NCI-H2171 treated with DMSO at 0.1 percent for 48 hours (cell line): ENCODE measurements at places on chromosomes 11 and 22.
A peak's percentile ranks its signal among the peaks of the same experiment; 100 is the strongest.

DNA sequence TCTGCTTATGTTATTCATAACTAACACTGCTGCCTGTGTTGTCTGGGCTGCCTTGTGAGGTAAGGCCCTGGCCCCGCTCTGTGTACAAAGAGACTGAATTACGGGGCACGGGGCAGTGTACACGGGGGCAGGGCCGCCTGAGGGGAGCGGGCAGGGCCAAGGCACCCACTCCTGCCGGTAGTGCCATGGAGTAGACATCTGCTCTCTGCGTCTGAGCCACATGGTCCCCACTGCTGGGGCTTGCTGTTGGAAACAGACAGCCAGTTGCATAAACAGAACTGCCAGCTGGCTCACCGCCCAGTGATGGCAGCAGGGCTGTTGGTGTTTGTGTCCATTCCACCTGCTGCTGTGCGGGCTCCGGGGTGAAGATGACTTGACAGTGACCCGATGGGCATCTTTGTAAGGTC, 19.8 kb downstream of the FAM118A start:
- DNase-seq, result peak; percentile 98

DNA sequence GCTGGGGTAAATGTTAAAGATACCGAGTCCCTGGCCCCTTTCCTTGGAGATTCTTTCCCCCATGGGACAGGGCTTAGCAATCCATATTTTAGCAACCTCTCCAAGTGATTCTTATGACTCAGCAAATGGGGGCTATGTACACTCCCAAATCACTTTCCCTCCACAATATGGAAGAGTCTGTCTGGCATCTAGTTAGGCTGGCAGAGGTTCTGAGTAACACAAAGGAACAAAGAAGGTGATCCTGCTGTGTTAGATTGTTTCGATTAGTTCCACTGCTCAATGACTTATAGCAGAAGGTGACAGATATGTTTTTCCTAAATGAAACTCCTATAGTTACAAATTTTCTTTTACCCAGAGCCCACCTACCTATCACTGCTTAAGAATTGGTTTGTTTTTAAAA, 154.0 kb upstream of the SYT13 start:
- DNase-seq, result peak; percentile 26

DNA sequence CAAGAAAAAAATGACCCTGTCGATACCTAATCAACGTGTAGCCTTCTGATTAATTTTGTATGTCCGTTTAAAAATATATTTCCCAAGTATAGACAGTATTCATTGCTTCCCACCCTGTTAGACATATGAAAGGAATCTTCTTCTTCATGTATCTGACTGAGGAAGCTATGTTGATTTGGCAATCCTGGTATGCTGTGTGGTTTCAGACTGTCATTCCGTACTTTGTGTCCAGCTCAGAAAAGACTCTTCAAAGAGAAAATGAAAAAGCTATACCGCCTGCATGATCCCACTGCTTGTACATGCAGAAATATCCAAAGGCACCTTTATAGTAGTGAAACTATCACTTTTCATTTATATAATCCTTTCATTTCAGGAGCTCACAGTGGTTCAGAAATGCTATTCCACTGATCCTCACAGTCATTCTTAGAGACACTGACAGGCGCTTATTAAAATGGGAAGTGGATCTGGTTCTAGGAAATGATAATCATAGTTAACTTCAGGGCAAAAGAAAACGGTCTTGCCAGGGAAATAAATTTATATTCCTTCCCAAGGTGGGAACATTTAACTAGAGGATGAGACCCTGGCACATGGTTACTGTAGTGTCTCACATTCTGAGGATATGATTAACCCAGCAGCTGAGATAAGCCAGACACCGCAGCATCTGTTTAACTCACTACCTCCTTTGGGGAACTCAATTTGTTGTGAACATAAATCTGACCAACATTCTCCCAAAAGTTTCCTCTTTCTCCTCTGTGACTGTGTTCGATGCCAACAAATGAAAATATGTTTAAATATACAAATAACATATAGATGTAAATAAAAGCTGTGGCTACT, 599.2 kb upstream of the LUZP2 start:
- DNase-seq, result no peak

GRCh38 chr11:1237128-1237580, 14.3 kb downstream of the MUC5B start:
- DNase-seq, result no peak

- peak; percentile 69 for DNase-seq
Observed at GRCh38 chr11:113142508-113142907, 171.9 kb upstream of the TTC12 start.

DNA sequence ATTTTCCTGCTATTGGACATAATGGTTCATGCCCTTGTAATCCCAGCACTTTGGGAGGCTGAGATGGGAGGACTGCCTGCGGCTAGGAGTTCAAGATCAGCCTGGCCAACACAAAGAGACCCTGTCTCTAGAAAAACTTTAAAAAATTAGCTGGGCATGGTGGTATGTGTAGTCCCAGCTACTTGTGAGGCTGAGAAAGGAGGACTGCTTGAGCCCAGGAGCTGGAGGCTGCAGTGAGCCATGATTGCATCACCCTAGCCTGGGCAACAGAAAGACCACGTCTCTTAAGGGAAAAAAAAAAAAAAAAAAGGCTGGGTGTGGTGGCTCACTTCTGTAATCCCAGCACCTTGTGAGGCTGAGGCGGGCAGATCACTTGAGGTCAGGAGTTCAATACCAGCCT, 94.0 kb downstream of the APOL5 start:
- no peak for DNase-seq

GRCh38 chr11:41379084-41379483, 80.4 kb downstream of the LRRC4C start:
- DNase-seq, result no peak
